ENCODE measurements at places on chromosomes 1 and 21.

GRCh38 chr1:176164014-176164678 is 42.9 kb downstream of the COP1 start:
- DNase-seq, result no peak

DNA sequence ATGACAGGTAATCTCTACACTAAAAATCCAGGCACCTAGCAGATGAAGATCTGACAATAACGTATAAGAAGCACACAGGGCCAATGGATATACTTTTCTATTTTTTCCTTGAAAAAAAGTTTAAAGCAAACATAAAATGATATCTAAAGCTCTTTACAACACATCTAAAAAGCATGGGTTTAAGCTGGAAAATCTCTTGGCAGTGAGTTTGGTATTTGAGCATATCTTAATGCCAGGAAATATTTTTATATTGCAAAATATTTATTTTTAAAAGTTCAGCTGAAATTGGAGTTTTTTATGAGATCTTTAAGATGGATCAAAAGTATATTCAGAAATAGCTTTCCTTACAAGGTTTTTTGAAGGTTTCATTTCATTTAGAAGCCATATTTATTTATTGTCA is 40.5 kb downstream of the SLC5A9 start:
- no peak for DNase-seq

DNA sequence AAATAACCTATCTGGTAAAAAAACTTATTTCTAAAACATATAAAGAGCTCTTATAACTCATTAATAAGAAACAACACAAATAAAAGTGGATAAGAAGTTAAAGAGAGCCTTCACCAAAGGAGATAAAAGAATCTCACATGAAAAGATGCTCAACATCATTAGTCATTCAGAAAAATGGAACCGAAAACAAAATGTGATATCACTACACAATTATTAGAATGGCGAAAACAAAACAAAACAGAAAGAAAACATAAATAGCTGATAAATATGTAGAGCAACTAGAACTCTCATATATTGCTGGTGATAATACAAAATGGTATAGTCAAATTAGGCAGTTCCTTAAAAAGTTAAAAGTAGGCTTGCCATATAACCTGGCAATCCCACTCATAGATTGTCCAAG is 1109.3 kb downstream of the PLA2G4A start:
- DNase-seq, result no peak

GRCh38 chr1:71510725-71511124 is 429.9 kb upstream of the ZRANB2 start:
- no peak for DNase-seq

DNA sequence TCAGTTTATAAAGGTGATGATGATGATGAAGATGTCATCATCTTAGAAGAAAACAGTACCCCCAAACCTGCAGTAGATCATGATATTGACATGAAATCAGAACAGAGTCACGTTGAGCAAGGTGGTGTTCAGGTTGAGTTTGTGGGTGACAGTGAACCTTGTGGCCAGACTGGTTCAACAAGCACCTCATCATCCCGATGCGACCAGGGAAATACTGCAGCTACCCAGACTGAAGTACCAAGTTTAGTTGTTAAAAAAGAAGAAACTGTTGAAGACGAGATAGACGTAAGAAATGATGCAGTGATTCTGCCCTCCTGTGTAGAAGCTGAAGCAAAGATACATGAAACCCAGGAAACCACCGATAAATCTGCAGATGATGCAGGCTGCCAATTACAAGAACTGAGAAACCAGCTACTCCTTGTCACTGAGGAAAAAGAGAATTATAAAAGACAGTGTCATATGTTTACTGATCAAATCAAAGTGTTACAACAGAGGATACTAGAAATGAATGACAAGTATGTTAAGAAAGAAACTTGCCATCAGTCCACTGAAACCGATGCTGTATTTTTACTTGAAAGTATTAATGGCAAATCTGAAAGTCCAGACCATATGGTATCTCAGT is 16.0 kb upstream of the CHAF1B start:
- no peak for DNase-seq

GRCh38 chr1:185906186-185906585 is 172.0 kb downstream of the HMCN1 start:
- DNase-seq, result no peak

DNA sequence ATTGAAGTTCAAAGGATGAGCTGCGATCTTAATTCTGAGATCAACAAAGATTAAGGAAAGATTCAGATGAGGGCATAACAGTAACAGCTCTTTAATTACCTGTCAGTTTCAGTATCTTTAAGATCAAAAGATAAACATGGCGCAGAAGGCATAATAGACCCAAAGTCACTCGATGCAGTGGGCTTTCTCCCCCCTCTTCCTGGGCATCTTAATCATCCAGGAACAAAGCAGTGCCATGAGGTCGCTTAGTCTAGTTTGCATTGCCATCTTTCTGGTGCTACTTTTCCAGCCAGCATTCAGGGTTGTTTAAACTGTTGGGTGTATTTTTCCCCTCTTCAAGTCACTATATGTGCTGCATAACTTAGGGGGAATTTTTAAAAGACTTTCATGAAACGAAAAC is 72.3 kb downstream of the HUNK start:
- no peak for DNase-seq

- DNase-seq, result no peak
Observed at GRCh38 chr1:234918961-234919761, 209.5 kb downstream of the TOMM20 start.

- no peak for DNase-seq
Observed at GRCh38 chr1:246591958-246592357, 25.7 kb downstream of the CNST start.

DNA sequence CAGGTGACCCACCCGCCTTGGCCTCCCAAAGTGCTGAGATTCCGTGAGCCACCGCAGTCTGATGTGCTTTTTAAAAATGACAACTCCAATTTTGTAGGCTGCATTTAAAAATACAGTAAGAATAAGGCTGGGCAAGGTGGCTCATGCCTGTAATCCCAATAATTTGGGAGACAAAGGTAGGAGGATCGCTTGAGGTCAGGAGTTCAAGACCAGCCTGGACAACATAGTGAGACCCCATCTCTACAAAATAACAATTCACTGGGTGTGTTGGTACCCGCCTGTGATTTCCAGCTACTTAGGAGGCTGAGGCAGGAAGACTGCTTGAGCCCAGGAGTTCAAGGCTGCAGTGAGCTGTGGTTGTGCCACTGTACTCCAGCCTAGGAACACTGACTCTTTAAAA is 23.4 kb downstream of the SLC19A2 start:
- no peak for DNase-seq

- DNase-seq, result no peak
Observed at GRCh38 chr1:185046668-185047067, 1.3 kb downstream of the RNF2 start.

DNA sequence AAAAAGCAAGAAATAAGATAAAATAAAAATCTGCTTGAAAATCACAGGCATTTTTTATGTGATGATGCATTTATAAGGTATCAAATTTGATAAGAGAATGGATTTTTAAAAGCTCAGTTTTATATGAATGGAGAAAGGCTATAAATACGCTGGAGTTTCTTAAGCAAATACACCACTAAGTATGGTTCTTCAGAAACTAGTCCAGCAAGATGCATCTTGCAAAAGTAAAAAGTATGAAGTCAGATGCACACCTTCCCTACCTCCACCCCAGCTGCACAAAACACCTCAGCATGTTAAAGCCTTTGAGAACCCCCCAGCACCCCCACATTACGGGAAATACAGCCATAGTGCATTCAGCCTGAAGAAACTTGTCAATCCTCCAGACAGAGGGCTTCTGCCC is 143.1 kb upstream of the PROX1 start:
- peak; percentile 37 for DNase-seq

GRCh38 chr1:17096584-17096983 is 22.7 kb downstream of the PADI2 start:
- DNase-seq, result no peak

DNA sequence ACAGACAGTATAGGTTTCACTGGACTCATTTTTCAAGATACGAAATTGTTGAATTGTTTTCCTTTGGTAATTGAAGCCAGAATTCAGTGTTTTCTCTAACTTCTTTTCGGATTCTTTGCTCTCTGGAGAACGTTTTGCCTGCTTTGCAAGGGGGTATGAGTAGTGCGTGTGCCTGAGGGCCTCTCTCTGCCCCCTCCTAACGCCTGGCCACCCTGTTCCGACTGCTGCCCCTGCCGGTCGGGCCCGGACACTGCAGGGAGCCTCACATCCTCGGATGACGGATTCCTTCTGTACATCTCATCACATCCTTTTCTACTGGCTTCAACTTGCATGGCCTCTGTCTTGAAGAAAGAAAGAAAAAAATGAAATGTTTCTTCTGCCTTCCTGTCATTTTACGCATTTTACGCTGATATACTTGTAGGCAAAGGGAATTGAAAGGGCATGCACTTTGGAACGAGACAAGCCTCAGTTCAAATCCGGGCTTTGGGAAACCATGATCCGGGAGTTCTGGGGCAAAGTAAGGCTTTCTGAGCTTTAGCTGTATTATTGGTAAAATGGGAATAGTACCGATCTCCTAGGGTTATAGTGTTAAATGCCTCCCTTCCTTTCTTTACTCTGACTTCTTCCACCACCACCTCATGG is 65.1 kb downstream of the DISC1 start:
- DNase-seq, result no peak

DNA sequence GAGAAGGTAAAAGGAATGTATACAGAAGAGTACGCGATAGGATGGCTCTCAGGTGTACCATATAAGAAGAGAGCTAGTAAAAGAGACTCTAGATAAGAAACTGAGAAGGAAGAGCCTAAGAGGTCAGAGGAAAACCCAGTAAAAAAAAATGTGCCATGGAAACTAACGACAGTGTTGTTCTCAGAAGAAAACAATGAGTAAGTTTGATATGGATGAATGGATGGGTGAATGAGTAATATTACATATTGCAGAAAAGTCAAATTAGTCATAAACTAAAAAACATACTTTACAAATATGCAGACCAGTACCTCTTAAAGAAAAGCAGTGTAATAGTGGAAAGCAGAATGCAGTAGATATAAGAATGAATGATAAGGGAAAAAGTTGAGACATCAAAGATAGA is 316.2 kb downstream of the HMCN1 start:
- DNase-seq, result no peak

DNA sequence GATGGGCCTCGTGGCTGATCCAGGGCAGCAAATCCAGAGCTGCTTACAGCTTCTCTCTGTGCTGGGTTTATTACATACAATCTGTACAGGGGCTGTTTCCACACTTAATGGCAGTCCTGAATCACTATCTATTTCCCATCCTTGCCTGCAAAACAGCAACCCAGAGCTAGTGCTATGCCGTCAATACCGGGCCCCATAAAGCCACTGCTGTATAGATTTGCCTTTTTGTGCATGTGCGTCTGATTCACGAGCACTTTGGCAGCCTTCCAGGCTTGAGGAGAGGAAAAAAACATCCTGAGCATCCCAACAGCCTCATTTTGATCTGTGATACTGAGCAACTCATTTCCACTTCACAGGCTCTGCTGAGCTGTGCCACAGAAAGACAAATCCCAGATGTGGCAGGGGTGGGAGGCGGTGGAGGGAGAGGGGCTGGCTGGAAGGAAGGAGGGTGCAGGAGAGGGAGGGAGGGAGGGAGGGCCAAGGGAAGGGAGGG is 65.2 kb upstream of the TARBP1 start:
- DNase-seq, result no peak

DNA sequence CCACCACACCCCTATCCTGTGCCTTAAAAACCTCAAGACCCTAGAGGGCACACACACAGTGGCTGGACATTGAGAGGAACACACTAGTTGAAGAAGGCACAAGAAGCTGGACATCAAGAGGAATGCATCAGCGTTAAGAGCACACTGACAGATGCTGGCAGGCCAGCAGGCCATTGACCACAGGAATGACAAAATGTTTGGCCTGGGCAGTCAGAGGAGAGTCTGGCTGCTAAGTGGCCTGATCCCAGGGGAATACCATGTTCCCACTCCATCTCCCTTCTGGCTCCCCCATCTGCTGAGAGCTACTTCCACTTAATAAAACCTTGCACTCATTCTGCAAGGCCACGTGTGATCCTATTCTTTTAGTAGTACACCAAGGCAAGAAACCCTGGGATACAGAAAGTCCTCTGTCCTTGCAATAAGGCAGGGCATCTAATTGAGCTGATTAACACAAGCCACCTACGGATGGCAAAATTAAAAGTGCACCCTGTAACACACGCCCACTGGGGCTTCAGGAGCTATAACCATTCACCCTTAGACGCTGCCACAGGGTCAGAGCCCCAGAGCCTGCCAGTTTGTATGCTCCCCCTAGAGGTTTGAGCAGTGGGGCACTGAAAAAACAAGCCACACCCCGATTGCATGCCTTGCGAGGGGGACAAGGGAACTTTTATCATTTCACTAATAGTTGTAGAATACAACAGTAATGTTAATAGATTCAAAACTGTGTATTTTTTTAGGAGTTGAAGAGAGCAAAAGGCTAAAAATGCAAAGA is 1216.1 kb upstream of the NCAM2 start:
- DNase-seq, result no peak

GRCh38 chr1:58789322-58789856 is 5.5 kb upstream of the JUN start:
- DNase-seq, result no peak

- DNase-seq, result no peak
Observed at GRCh38 chr1:62654744-62655143, 33.4 kb downstream of the DOCK7 start.

- DNase-seq, result no peak
Observed at GRCh38 chr21:46434322-46434958, 24.3 kb upstream of the DIP2A start.

- DNase-seq, result peak; percentile 17
Observed at GRCh38 chr1:160659566-160659965, 12.7 kb upstream of the SLAMF1 start.

- no peak for DNase-seq
Observed at GRCh38 chr1:68454534-68454933, 4.8 kb upstream of the RPE65 start.

GRCh38 chr1:3483801-3484444 is 29.5 kb downstream of the ARHGEF16 start:
- DNase-seq, result no peak

DNA sequence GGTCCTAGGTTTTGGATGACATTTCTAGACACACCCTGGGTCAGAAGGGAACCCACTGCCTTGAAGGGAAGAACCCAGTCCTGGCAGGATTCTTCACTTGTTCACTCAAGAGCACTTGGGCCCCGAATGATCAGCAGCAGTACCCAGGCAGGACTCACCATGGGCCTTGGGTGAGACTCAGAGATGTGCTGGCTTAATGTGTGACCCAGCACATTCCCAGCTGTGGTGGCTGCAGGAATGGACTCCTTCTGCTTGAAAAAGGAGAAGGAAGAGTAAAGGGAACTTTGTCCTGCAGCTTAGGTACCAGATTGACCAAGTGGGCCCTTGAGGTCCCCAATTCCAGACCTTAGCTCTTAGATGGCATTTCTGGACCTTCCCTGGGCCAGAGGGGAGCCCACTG is 12.3 kb upstream of the SMAP2 start:
- no peak for DNase-seq

- no peak for DNase-seq
Observed at GRCh38 chr1:27100335-27101053, 54.4 kb downstream of the SLC9A1 start.
